ENCODE measurements at places on chromosomes 1 and 21.

- peak; percentile 73 for DNase-seq
These were observed 196.5 kb downstream of the DYRK1A start for GRCh38 chr21:37562920-37563640.

DNA sequence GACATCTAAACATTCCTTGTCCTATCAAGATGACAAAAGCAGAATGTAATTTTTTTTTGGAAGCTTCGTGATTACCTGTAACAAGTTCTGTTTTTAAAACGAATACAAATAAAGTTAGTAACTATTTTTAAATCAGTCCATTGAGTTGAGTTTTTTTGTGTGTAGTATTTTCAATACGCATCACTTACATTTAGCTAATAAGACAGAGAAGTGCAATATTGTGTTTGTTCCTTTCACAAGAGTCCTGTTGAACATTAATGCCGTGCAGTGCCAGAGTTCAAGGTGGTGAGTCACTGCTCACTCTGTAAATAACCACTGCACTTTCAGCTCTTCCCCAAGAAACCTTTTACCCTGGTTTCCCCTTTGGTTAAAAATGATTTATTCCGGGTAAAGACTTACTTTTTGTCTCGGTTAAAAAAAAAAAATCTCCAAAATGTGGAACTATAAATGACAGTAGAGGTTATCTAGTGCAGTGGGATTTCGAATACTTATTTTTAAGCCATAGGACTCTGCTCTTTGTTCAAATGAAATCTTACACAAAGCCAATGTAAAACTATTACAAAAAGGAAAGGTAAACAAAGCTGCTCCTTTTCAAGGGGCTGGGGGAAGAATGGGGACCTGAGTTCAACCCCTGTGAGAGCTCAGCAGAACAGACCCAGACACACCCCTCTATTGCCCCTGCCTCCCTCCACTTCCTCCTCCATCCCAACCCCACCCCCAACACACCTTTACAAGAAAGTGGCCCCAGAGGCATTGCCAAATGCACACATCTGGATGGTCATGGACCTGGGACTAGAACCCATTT lies 14.8 kb upstream of the NCMAP start:
- DNase-seq, result peak; percentile 76

DNA sequence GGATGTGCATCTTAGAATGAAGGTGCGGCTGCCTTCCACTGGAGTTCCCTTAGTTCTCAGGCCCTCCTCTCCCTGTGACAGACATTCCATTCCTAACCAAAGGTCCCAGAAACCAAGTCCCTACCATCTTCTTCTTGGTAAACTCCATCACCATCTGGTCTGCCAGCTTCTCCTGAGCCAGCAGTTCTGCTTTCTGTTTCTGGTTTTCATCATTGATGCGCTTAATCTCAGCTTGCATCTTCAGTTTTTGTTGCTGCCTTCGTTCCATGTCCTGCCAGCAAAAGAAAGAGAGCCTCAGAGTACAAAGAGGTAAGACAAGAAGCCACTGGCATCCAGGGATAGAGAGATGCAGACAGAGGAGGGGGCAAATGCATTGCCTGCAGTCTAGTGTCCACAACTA lies 18.0 kb upstream of the VSIG8 start:
- DNase-seq, result no peak

GRCh38 chr1:65213271-65214023 lies 65.4 kb downstream of the AK4 start:
- DNase-seq, result no peak

- peak; percentile 73 for DNase-seq
These were observed 618 bp downstream of the TRAPPC10 start for GRCh38 chr21:44012474-44013379.

GRCh38 chr1:145747398-145748247 lies 28.3 kb downstream of the CD160 start:
- no peak for DNase-seq

DNA sequence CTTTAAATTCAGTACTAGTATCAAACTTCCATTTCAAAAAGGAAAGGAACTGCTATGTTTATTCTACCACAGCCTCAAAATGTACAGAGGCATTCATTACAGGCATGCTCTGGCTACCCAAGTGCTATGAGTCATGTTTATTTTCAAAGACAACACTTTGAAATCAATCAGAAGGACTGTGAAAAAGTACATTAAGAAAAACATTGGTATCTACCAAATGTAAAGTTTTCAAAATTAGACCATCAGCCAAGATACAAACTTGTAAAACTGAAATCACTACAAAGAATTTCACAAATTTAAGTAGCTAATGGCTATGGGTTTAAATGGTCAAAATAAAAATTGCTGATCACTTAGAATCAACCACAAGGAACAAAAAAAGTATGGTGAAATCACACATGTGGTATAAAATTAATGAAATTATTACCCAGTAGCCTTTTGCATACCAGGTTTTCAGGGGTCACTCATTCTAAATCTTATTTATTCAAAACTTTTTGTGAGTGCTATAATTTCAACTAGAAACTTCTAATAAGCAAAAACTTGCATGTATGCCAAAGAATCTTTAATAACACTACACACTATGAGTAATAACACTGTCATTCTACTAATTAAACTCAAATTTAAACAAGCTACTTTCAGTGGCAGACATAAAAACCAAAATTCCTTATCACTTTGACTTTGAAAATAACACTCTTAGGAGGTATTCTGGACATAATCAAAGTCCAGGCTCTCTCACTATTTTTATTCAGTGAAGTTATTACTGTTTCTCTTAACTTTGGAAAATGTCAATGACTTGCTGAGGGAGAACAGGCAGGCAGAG lies 49.2 kb downstream of the ENAH start:
- peak; percentile 83 for DNase-seq

GRCh38 chr1:70017770-70018169 lies 187.6 kb downstream of the LRRC40 start:
- no peak for DNase-seq

GRCh38 chr1:206049293-206049692 lies 3.7 kb upstream of the RHEX start:
- no peak for DNase-seq

- DNase-seq, result no peak
These were observed 13.9 kb downstream of the PRMT2 start for GRCh38 chr21:46649356-46649755.

- DNase-seq, result peak; percentile 83
These were observed at the start of gene AGMAT for GRCh38 chr1:15584489-15585363. Gene AGMAT, minus strand, starts transcription at chr1:15585051. Its CDS starts 84 bp downstream, at chr1:15584967.

DNA sequence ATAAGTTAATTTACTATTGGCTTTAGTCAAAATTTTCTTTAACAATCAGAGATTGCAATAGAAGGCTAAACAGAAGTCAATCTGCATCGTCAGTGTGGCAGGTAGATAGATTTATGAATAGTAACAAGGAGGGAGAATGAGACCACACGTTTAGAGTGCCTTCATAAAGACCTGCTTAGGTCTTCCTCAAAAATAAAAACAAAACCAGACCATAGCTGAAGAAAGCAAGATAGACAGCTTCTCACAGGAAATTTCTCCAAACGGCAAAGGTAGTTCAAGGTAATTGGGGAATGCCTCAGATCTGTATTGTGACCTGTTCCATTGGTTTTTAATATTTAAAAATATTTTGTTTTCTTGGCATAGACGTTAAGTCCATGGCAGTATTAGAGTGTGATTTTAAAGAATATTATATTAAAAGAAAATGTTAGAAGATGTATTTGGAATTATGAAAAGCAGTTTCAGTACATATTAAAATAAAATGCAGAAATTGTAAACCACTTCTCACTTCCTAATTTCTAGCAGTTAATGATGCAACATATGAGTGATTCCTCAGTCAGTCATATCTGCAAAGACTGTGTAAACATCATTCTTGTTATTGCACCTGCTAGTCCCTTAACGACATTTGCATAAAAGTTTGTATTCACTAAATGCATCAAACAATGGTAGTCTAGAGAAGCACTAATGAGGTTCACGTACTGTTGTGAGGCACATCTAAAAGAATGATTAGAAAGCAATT lies 278.0 kb downstream of the HLX start:
- DNase-seq, result peak; percentile 55

DNA sequence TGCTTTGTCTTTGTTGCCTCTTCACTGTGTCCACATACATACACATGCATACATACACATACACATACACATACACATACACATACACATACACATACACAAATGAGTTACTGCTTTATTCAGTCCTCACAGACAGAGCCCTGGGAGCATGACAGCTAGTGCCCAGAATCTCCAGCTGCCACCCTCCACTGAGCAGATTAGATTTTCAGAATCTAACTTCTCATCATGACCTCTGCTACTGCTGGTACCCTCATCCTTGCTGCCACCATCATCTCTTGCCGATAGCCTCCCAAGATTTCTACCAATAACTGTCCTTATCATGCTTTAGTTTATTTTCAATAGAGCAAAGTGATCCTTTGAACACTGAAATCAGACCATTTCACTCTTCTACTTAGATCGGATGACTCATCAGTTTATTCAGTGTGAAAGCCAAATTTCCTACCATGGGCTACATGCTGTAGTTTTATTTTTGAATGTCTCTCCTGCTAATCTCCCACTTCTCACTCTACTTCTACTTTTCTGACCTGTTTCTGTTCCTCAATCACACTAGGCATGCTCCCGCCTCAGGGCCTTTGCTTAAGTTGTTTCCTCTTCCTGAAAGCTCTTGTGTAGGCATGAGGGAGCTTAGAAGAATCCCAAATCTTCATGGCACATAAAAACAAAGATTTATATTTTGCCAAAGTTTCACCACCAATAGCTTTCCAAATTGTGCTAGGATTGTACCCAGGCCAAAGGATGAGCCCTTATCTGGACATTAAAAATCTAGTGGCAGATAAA lies 43.0 kb downstream of the ATP6V1G3 start:
- peak; percentile 14 for DNase-seq

- DNase-seq, result no peak
These were observed 124.6 kb upstream of the IVNS1ABP start for GRCh38 chr1:185441605-185442004.

DNA sequence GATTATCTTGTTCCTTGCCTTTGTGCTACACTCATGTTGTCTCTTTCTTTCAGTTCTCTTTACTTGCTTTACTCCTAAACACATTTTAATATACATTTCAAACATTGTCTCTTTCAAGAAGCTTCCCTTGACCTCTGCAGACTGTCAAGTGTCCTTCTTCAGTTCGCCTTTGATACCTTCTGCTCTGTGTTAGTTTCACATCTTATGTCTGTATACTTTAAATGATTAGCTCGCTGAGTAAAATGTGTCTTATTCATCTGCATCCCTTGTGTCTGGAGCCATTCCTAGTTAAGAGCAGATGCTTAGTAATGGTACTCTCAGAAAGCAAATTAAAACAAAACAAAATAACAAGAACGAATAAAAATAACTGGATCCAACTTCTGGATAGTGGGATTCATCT lies 303.3 kb downstream of the S1PR1 start:
- DNase-seq, result no peak

GRCh38 chr1:113253187-113253586 lies 137.1 kb upstream of the MAGI3 start:
- DNase-seq, result no peak

GRCh38 chr1:228047183-228047466 lies 35.4 kb upstream of the ARF1 start:
- no peak for DNase-seq

DNA sequence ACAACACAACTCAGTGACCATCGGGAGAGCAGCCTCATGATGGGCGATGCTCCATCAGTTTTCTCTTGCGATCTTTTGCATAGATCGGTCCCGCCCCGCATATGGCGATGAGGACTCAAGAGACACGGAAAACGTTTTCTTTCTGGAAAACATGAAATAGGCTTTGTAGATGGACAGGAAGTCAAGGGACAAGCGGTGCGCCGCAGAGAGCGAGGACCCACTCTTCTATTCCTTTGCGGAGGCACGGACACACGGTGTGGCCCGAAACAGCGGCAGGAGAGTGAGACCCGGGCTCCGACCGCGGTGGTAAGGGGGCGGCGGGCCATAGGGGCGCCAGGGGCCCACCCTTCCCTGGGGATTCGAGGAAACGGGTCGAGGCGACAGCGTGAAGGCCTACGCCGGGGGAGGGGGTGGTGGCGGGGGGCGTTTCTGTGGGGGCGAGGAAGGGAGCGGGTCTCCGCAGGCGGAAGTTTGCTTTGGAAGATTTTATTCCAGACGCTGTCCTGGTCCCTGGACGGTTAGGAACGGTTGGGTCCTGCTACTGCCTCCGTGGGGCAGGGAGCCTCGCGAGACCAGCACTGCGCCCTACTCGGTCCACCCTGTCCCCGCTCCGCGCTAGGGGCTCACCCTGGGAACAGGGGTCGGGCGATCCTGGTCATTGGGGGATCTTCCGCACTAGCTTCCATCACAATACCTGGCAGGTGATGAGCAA lies 796 bp upstream of the TDRKH start:
- peak; percentile 79 for DNase-seq

GRCh38 chr1:107213225-107213624 lies 72.4 kb downstream of the NTNG1 start:
- no peak for DNase-seq

GRCh38 chr1:3852091-3852490 lies 4.9 kb downstream of the CEP104 start:
- no peak for DNase-seq

DNA sequence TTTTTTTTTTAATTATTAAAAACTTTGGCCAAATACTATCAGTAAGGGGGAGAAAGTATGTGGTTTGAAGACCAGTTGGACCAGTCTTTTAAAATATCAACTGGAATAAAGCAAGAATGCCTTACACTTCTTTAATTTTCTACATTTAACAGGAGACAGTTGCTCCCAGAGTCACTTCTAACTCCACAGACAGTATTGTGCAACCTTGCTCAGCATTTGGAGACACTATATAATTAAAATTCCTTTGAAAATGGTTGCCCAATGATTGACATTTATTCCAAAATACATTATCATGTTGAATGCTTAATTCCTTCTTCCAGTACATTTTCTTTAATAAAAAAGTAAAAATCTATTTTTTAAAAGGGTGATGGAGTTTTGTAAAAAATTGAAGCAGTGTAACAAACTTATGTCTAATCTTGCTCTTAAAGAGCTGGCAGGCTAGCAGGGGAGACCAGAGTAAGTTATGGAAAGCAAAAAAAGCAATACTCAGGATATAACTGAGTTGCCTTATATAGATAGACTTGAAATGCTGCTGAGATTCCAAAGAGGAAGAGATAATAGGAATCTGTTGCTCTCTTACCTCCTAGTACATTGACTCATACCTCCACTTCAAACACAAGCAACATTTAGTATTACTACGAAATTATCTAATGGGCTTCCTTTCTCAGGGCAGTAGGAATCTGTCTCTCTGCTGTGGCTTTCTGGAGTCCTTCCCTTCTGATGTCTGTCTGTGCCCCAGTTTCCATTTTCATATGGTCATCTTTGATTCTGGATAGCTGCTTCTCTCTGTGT lies 69.7 kb upstream of the RGL1 start:
- no peak for DNase-seq

GRCh38 chr21:31337996-31338907 lies 5.8 kb downstream of the TIAM1 start:
- no peak for DNase-seq

DNA sequence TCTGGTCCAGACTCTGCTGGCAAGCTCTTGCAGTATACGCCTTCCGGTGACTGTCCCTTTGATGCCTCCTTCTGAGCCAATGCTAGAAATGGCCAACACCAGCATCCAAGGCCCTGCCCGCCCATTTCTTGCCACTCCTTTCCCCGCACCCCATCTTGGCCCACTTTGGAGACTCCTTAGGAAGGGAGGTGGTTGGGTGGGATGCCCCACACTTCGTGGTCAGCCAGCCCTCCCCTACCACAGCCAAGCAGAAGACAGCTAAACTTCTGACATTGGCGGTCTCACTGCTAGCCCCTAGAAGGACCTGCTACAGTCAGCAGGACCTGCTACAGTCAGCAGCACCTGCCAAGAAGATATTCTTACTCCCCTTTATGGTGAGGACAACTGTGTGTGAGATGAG lies 73.5 kb upstream of the CLDN14 start:
- DNase-seq, result no peak
